ENCODE measurements at places on chromosomes 4 and X. TPM values are rescaled to one million over a fixed set of nuclear protein-coding genes. Genes with fewer than 3 reads are reported as not detected.
A peak's percentile ranks its signal among the peaks of the same experiment; 100 is the strongest.

GRCh38 chrX:54415534-54416350 lies 24.5 kb upstream of the TSR2 start:
- no peak for DNase-seq

DNA sequence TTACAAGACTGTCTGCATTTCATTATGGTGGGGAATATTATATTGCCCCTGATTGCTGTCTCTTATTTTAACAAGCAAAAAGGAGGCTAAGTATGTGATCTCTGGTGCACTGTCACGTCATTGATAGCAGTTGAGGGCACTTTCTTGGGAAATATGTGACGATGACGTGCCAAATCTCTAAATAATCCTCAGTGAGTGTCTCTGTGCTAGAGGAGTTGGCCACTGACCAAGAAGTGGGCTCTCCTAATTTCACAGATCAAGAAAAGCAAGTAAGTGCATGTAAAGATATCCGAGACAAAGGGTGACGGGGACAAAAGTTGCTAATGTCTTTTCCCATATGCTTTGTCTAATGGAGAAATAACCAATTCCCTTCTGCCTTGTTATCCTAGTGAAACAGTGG lies 487.4 kb upstream of the TENM3 start:
- no peak for DNase-seq

Gene OGT
- total RNA-seq, result 59.1 TPM

- DNase-seq, result no peak
These were observed 98.4 kb upstream of the GC start for GRCh38 chr4:71882113-71882841.

GRCh38 chrX:10833299-10834169 lies 213.1 kb upstream of the MID1 start:
- DNase-seq, result no peak

DNA sequence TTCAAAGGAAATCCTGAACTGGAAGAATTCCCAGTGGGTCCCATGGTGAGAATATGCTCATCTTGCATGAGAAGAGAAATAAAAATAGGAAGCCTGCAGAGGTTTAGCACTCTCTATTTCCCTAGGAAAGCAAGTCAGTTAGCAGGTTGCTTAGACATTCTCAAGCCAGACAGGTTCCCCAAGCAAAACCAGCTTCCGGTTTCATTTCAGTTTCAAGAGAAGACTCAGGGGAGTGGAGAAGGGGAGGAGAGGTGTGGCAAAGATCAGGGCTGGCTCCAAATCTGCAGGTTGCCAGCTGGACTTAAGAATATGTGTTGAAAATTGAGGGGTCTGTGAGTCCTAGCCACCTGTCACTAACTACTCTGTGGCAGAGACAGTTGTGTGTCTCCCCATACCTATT lies 107.5 kb downstream of the CLNK start:
- peak; percentile 45 for DNase-seq

- no peak for DNase-seq
These were observed 542.8 kb downstream of the GALNTL6 start for GRCh38 chr4:172356016-172356415.

DNA sequence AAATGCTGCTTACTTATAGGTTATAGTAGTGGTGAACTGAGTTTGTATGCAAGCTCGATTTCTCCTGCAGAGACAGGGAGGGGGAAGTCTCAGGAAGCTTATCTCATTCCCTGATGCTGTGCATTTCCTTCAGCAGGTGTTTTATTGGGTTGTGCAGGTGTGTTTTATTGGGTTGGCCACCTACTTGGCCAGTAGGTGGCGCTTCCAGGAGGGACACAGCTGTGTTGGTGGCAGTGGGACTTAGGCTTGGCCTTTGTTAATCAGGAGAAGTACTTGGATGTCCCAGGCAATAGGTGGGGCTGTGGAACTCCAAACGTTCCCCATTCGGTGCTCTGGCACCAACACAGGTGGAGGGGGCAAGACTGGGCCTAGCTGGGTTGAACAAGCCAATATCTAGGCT lies 196.0 kb upstream of the DCAF8L1 start:
- no peak for DNase-seq

DNA sequence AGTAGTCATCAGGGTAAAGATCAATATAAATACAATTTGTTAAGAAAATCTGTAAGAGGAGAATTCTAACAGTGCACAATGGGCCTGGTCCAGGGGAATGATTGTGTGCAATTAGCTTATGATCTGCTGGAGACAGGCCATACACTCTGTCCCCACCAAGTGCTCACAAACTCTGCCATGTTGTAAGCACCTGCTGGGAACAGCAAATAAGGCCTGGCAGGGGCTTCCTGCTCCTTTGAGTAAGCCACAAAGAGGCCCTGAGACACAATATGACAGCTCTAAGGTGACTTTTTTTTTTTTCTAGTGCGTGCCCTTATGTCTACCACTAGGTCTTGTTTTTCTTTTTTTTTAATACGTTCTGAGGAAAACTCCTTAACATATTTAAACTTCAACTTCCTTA lies 866.3 kb upstream of the PCDH7 start:
- DNase-seq, result no peak

GRCh38 chr4:114654592-114654991 lies 56.0 kb downstream of the UGT8 start:
- DNase-seq, result no peak

DNA sequence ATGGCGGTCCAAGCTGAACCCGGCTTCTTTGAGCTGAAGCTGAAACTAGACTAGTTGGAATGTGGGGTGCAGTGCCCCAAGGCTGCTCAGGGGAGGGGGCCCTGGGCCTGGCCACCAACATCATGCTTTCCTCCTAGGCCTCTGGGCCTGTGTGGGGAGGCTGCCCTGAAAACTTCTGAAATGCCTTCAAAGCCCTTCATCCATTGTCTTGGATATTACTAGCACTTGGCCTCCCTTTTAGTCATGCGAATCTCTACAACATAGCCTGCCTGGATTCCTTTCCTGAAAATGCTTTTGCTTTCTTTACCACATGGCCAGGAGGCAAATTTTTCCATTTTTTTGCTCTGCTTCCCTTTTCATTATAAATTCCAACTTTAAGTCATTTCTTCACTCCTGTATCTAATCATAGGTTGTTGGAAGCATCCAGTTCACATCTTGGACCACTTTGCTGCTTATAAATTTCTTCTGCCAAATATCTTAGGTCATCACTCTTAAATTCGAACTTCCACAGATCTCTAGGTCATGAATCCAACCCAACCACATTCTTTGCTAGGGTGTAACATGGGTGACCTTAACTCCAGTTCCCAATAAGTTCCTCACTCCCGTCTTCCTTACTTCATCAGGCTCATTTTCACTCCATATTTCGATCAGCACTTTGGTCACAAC lies 103.4 kb downstream of the DDIT4L start:
- DNase-seq, result no peak

GRCh38 chr4:166091912-166092510 lies 219.0 kb downstream of the TLL1 start:
- DNase-seq, result peak; percentile 72

Gene GASK1B
- total RNA-seq, result 57.8 TPM

DNA sequence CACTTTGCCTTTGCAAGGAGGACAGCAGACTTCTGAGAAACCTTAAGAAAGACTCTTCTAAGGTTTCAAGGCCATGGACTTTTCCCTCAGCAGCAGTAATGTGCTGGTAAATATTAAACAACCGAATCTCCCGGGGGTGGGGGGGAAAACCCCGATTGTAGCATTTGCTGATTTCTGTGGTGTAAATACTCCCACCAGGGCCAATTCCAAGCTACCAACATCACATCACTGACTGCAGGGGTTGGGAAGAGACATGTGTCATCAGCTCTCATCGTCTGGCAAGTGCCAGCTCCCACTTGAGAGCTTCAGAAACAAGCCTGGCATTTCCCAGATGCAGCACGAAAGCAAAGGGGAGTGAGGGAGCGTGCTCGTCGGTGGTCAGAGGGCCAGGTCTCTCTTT lies 101.2 kb downstream of the BCOR start:
- DNase-seq, result no peak

DNA sequence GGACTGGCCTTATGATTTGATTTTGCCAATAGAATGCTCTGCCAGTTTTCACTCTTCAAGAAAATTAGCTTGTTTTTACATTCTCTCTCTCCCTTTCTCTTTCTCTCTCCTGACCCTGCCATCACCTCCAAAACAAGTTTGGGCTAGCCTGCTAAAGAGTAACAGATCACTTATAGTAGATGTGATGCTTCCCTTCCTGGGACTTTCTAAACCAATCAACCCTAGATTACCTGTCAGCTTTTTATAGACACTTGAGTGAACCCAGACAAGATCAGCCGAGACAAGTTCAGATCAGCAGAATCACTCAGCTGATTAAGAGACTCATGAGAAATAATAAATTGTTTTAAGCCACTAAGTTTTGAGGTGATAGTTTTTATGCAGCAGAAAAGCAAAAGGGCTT lies 521.2 kb downstream of the ANKRD50 start:
- no peak for DNase-seq
